ENCODE measurements at places on chromosomes 7 and 10. TPM values are rescaled to one million over a fixed set of nuclear protein-coding genes. Genes with fewer than 3 reads are reported as not detected.

GRCh38 chr10:77711683-77712049, 74.1 kb upstream of the KCNMA1 start:
- DNase-seq, result no peak

DNA sequence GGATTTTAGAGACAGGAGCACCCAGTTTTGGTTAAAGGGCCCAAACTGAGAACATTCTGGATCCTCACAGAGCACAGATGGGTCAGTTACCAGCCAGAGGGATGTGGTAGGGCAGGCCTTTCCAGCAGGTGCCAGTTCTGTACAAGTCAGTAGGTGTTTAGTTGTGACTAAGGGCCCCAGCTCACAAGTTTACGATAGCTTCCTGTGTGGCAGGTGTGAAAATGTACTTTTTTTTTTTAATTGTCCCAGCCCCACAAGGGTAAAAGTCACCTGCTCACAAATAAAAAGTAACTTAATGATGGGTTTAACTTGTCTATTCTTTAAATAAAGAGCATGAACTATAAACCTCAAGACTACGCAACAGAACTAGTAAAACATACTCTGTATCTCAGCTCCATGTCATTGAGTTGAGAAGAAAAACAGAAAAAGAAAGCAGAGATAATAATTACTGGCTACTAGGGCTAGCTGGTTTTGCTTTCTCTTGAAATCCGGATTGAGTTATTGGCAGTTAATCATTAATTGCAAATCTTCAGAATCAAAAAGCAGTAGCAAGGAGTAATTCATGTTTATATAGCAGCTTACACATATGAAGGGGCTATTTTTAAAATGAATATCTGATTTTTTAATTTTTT, 15.4 kb downstream of the NFE2L3 start:
- DNase-seq, result no peak

The COL13A1 gene
- total RNA-seq, result 6.7 TPM

The SPAG6 gene
- total RNA-seq, result 34.2 TPM

DNA sequence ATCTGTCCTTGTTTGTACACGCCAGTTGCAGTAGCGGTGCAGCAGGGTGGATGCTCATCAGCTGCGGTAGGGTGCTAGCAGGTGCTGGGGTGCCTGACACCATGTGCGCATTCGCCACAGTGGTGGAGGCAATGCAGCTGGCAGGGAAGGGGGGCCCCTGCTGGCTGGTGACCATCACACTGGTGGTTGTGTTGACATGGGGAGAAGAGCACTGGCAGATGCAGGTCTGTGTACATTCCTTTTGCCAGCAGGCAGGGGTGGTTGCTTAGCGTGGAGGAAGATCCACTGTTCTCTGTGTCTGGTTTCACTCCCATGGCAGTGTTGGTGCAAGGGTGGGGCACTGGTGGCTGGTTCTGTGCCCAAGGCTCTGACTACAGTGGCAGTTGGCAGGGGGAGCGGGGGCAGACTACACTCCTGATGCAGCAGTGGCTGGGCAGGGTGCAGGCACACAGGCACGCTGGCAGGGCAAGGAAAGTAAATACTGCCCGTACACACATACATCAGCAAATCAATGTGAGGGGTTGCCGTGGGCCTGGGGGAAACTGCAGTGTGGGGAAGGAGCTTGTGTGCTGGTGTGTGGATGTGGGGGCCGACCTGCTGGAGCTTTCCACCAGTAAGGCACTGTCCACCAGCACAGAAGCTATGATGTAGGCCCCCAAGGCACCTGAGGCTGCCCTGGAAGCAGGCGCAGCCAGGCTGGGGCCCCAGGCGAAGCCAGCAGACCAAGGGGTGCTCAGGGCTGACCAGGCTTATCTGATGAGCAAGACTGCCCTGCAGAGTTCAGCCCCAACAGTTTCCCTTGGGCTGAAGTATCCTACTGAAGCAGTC, 87.2 kb upstream of the UNC5B start:
- DNase-seq, result no peak

DNA sequence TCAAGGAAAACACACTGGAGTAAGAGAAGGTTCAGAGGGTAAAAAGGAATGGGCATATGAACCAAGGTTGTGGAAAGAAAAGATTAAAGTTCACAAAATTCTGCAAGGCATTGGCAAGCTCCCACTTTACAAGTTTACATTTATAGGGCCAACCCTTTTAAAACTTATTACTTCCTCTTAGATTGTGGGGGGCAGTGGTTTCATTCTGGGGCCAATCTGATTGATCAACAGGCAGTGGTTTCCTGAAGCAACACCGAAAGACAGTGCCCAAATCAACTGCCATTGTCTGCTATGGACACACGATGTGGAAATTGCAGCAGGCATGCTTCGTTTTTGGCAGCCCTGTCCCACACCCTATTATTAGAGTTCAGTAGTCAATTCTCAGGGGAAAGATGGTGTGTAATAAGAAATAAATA, 154.0 kb downstream of the SGMS1 start:
- DNase-seq, result peak; percentile 41

- DNase-seq, result peak; percentile 58
Measured at GRCh38 chr7:103150192-103150591, 1.3 kb upstream of the NAPEPLD start.

- DNase-seq, result no peak
Measured at GRCh38 chr10:49519717-49520116, 19.2 kb downstream of the ERCC6 start.

- DNase-seq, result no peak
Measured at GRCh38 chr7:71485586-71485985, 353.6 kb downstream of the GALNT17 start.

The DUSP5 gene
- total RNA-seq, result 10.3 TPM

- no peak for DNase-seq
Measured at GRCh38 chr10:26642896-26643653, 54.4 kb upstream of the PDSS1 start.

- DNase-seq, result no peak
Measured at GRCh38 chr7:44175730-44176129, 13.5 kb downstream of the GCK start.

DNA sequence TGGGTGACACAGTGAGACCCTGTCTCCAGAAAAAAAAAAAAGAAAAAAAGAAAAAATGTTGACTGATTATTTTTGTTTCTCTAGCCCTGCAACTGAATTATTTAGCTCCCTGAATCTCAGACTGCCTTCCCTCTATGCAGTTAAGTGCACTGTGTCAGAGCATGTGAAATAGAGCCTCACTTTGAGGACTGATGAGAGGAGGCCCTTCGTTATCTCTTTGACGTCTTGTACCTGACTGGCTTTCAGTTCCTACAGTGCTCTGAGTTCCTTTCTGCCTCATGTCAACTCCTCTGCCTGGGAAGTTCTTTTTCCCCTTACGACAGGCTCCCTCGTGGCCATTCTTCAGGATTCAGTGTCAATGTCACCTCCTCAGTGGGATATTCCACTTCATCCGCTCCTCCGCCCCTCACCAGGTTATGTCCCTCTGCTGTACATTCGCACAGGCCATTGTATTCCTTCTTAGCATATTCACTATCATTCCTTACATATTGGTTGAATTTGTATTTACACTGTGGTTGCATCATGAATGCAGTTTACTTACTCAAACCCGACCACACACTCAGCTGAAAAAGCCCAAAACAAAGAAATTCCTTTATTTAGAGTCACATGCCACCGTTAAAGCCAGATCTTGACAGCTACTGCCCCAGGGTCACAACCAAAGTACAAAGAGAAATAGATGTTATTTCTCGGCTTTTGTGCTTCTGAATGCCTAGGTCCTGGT, 18.1 kb upstream of the CAMK2G start:
- no peak for DNase-seq

The KIAA1549 gene
- total RNA-seq, result 5.5 TPM

- no peak for DNase-seq
Measured at GRCh38 chr10:117237401-117237991, 3.4 kb upstream of the SLC18A2 start.

DNA sequence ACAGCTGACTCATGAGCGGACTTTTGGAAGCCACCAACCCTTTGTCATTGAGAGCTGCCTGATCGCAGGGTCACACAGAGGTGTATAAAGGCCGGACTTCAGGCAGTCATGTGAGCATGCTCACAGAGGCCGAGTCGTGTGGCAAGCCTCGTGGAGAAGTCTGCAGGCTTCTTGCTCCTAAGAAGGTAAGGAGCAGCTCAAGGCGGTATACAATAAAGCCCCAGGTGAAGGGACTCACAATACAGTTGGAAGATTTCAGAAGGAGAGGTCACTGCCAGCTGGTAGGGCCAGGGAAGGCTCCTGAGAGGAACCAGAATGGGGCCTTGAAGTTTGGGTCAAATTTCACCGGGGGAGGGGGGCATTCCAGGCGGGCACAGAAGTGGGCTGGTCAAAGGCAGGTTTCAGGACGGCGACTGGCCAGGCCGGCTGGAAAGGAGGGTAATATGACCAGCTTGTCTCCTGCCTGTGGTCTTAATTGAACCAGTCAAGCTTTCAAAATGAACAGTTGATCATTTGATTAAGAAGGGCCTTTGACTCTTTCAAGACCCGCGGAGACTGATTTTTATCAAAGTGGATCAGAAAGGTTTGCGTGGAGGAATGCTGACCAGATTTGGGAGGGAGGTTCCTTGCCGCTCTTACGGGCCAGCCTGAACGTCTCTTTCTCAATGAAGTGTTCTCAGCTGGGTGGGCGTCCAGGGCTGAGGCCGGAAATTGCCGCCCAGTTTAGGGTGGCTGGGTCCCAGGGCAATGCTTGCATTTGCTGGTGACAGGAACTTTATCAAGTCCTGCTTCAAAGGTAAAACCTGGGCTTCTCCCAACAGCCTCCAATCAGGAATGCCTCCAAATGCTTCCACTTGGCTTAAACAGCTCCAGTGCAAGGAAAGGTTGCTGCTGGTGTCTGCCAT, 178.6 kb downstream of the EMX2 start:
- DNase-seq, result peak; percentile 13

The TMEM213 gene
- total RNA-seq, result 2.0 TPM

The ZSWIM8 gene
- total RNA-seq, result 78.0 TPM

- DNase-seq, result no peak
Measured at GRCh38 chr7:91420606-91421005, 156.4 kb downstream of the FZD1 start.
